ENCODE measurements at places on chromosomes 5 and 9.

GRCh38 chr9:137828527-137829259 lies 48.9 kb upstream of the CACNA1B start:
- no peak for DNase-seq

DNA sequence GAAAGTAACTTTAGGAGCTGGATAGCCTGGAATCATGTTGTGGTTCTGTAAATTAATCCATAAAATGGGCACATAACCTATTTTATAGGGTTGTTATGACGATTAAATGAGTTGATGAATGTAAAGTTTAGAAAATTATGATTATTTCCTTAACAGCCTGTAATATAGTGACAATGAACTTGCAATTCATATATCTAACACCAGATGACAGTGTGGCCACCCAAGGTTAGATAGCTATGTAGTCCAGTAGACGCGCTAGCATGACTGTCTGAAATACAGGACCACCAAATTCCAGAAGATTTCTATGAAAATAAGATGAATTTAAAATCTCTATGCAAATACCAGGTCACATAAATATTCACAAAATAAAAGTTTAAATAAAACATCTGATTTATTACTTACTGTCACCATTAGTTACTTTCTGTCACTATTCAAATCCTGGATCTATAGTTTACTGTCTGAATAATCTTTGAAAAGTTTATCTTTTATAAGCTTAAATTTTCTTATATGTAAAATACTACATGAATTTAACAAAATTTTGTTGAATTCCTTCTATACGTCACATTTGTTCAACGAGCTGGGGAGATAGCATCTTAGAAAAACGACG lies 26.1 kb upstream of the MACIR start:
- DNase-seq = no peak

GRCh38 chr5:131289738-131290137 lies 25.9 kb downstream of the CDC42SE2 start:
- DNase-seq = no peak

DNA sequence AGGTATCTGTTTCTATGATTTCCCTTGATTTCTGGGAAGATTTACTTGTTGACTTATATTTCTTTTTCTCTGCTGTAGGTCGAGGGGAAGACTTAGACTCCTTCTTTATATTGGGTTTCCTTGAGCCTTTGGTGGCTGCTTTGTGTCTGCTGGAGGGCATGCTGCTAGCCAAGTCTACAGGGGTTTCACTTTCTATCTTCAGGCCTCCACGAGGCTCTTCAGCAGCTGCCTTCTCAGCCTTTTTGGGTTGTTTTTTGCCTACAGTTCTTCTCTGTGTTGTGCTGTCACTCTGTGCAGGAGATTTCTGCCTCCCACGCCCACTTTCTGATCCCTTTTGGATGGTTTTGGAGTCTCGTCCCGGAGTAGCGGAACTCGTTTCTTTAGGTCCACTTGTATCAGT lies 23.2 kb downstream of the LEAP2 start:
- DNase-seq = no peak

DNA sequence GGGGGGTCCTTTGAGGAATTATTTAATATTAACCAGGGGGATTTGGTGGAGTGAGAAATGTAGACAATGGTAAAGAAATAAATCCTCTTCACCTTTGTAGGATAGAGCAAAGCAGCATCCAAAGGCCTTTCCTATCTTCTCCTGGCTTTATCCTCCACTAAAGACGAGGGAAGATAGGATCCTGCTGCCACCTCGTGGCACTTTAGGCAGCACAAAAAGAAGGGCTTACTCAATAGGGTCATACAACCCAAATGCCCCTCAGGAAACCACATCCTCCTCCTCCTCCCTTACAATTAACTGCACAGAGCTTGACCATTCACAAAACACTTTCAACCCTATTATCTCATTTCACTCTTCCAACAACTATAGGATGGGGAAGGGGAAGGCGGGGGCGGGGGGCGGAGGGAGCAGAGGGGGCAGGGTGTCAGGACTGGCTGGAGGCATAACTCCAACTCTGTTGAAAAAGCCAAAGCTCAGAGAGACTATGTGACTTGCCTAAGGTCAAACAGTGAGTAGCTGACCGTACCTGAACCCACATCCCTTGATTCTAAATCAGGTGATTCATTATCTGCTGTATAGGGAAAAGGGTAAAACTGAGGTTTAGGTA lies 45.4 kb upstream of the MYOT start:
- DNase-seq = no peak

DNA sequence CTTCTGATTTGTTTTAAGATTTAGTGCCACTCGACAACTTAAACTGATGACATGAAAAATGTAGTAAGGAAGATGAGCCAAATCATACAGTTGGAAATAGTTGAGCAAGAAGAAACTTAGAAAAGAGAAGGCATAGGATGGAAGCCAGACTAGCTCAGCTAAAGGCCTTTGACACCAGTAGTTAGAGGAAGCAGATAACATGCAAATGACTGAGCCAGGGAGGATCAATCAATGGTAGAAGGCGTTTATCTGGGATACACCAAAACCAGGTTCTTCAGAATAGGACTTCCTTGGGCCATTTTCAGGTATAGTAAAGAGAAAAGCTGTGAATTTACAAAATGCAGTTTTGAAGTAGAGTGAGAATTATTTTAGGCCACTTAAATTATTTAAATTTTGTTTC lies 3.2 kb downstream of the TDRD7 start:
- DNase-seq = no peak

GRCh38 chr5:58273711-58274110 lies 186.2 kb downstream of the PLK2 start:
- no peak for DNase-seq

DNA sequence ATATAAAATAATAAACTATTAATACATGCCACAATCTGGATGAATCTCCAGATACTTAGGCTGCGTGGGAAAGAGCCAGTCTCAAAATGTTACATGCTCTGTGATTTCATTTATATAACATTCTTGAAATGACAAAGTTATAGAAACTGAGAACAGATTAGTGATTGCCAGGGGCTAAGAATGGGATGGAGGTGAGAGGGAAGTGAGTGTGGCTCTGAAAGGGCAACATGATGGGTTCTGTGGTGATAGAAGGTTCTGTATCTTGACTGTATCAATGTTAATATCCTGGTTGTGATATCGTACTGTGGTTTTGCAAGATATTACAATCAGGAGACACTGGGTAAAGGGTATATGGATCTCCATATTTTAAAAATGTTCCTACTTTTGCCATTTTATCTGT lies 50.7 kb downstream of the SPEF2 start:
- DNase-seq = no peak

GRCh38 chr9:34406219-34406618 lies 29.5 kb upstream of the MYORG start:
- DNase-seq = no peak

- DNase-seq = no peak
Measured at GRCh38 chr5:3339798-3340115, 255.9 kb upstream of the IRX1 start.

DNA sequence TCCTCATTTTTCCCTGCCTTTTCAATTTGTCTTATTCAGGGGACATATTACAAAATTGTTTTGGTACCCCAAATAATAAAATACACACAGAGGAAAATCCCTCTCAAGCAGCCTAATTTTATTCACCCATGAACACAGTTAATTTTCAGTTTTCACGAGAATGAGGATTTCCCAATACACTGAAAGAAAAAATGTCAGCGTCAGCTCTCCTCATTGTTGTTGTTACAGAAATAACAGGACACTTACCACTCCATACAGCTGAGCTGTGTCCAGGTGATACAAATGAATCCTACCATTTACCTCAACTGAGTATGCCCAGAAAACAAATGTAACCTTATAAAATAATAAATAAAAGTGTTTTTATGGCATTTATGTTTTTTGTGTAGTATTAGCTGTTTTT lies 144.6 kb upstream of the PCA3 start:
- DNase-seq = no peak
